AG08395 (cell line): ENCODE measurements at places on chromosomes 3 and 15.
A peak's percentile ranks its signal among the peaks of the same experiment; 100 is the strongest.

DNA sequence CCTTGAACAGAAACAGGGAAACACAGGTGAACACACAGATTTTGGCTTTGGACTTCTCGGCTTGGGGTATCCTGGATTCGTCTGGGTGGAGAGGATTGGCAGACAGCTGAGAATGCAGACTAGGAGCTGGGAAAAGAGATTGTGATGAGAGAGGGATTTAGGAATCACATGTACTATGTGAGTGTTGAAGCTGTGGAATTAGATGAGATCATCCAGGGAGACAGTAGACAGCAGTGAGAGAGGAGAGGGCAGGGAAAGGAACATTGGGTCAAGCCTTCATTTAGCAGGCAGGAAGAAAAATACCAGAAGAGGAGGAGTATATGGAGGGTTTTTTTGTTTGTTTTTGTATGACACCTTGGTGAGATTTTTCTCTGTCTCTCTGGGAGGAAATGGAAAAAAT, 262.1 kb upstream of the TBL1XR1 start:
- DNase-seq, result peak; percentile 56

DNA sequence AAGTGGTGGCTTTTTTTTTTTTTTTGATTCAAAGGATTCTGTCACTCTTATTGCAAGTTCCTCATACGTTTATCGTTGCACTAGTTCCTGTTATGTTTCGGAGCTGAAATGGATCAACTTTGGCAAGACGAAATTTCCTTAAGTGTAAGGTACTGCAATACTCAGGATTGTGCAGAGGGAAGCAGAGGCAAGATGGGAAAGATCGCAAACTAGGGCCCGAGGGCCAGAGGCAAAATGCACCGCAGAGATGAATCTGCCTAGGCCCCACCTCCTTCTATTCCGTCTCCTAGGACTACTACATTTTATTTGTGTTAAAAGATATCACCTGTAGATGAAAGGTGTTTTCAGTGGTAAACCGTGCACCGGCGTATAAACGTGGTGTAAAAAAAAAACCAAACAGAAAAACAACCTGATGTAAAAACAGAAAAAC, 331 bp downstream of the RNU6-1 start:
- DNase-seq, result peak; percentile 35

- DNase-seq, result peak; percentile 51
Observed at GRCh38 chr15:41967506-41968206, 4.7 kb downstream of the EHD4 start.

DNA sequence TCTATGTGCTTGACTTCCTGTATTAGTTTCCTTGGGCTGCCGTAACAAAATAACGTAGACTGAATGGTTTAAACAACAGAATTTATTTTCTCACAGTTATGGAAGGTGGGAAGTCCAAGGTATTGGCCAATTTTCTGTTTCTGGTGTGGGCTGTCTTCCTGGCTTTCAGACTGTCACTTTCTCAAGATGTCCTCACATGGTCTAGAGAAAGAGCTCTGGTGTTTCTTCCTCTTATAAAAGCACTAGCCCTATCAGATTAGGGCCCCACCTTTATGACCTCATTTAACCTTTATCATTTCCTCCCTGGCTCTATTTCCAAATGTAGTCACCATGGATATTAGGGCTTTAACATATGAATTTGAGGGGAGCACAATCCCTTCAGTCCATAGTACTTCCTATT, 54.6 kb downstream of the SPRED1 start:
- DNase-seq, result no peak

DNA sequence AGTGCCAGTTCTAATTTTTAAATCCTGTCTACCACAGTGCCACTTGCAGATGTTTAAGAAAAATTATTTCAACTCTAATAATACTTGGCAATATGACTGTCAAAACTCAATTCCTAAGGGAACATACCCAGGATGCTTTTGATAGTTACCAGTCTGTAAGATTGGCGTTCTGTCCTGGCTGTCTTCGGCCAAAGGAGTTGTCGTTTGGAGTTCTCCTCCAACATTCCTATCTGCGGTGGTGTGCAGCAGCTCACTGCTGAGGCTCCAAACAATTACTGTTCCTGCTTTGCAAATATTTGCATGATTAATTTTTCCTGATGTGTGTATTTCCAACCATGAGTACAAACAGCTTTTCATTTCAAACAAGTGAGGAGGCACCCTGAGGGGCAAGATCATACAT, 330.8 kb upstream of the DPH6 start:
- DNase-seq, result peak; percentile 11

- peak; percentile 75 for DNase-seq
Observed at GRCh38 chr3:158790901-158791589, 10.8 kb upstream of the MFSD1 start.

GRCh38 chr15:33492434-33493052, 181.8 kb downstream of the RYR3 start:
- no peak for DNase-seq

DNA sequence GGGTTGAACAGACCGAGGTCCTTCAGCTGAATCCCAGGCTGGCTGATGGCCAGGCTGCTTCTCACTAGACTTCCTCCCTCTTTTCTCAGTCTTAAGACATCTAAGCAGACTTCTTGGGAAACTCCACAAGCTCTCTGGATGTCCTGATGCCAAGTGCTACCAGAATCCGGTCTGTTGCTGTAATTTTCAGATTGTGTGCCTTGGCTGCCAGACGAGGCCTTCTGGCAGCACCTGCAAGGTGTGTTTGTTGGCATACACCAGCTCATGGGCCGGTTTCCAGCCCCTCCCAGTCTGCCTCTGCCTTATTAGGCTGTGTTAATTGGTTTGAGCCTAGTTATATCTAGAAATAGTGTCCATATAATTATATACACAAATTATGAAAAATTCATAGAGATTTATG, 120.6 kb downstream of the TNIK start:
- no peak for DNase-seq

DNA sequence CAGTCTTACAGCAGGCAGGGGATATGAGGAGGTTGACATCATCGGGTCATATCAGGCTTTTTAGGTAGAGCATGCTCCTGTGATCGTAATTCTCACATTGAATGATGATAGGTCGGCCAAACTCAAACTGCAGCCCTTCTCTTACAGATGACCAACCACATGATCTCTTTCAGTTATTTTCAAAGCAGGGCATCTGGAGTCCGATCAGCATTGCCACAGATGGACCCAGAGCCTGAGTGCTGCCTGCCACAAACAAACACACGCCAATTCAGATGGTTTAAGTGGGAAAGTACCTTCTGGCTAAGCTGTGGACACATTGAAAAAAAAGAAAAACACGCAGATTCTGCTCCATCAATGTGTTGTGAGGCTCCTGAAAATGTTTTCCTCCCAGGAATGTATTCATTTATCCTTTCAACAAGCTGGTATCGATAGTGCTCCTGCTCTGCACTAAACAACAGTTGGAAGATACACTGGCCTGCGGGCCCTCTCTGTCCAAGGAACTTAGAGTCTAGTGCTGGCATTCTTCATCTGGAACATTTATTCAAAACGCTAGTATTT, 31.2 kb downstream of the ARPP21 start:
- DNase-seq, result no peak

DNA sequence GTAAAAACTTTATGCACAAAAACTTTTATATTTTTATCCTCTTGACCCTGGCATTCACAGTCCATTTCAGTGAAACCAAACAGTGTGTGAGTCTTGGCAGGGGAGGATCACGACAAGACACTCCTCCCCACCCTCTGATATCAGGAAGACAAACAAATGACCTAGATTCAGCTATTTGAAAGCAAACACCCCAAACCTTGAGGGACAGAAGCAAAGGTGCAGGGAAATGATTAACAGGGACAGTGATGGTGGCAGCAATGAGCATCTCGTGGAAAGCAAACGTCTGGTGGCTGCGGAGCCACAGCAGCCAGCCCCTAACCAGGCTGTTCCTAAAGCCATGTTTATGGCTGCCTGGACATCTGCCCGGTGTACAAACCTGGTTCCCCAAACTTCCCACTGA, 52.1 kb downstream of the FSIP1 start:
- DNase-seq, result no peak

- DNase-seq, result no peak
Observed at GRCh38 chr15:85402195-85402881, 21.9 kb downstream of the AKAP13 start.

DNA sequence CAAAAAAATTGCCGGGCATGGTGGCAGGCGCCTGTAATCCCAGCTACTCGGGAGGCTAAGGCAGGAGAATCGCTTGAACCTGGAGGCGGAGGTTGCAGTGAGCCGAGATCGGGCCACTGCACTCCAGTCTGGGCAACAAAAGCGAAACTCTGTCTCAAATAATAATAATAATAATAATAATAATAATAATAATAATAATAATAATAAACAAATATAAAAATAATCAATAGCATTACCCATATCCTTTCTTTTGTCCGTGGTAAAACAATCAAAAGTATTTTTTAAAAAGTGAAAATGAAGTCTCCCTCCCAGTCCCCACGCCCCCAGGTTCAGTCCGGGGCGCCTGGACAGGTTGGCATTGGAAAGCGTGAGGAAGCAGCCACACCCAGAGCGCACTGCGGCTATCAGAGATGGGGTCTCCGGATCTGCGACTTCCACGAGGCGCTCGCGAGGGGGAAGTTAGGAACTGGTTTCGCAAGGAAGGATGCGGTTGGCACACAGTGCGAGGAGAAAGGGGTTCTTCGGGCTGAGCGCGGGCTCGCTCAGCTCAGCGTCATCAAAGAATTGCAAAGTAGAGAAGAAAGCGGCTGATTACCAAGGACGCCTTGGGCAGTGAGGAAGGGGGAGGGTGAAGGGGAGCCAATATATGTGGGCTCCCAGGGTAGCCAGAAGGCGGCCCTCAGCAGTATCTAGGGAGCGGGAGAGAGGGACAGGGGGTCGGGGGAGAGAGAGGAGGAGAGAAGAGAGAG, 69.5 kb upstream of the EPHB3 start:
- DNase-seq, result no peak

DNA sequence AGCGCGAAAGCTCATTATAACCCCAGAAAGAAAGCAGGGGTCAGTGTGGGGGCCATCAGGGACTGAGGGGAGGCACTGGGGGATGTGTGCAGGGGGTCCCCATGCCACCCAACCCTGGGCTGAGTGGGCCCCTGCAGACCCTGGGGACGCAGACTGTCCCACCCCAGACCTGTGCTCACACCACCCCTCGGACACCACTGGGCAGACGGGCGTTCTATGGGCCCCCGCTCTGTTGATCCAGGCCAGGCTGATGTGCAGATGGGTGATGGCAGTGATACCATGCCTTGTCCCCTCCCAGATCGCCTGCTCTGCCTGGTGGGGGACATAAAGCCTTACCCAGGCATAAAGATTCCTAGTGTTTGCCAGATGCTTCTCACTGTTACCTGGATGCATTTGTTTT, 259.7 kb upstream of the TLE3 start:
- no peak for DNase-seq

- DNase-seq, result peak; percentile 77
Observed at GRCh38 chr3:141303481-141304223, 64.7 kb upstream of the ZBTB38 start.

GRCh38 chr3:50194128-50194902, 2.9 kb downstream of the GNAT1 start:
- peak; percentile 74 for DNase-seq

DNA sequence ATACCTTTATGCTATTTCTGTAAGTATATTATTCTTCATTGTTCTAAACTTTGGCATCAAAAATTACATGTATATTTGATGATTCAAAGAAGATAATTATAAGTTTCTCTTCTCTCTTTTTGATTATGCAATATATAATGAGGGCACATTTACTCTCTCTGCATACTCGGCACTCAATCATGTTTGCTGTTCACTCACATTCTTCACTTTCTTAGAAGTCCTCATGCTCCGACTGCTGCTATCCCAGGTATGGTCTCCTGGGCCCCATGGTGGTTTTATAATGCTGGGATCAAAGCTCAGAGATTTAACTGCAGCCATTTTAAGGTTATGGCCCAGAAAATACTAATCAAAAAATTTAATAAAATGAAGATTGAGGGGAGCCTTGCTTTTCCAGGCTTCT, 529.7 kb upstream of the IL12A start:
- no peak for DNase-seq

- no peak for DNase-seq
Observed at GRCh38 chr15:65071381-65071811, 3.6 kb upstream of the RASL12 start.

GRCh38 chr3:4021162-4021561, 221.9 kb downstream of the LRRN1 start:
- DNase-seq, result no peak

GRCh38 chr3:174775603-174776002, 83.5 kb upstream of the NAALADL2 start:
- DNase-seq, result no peak

DNA sequence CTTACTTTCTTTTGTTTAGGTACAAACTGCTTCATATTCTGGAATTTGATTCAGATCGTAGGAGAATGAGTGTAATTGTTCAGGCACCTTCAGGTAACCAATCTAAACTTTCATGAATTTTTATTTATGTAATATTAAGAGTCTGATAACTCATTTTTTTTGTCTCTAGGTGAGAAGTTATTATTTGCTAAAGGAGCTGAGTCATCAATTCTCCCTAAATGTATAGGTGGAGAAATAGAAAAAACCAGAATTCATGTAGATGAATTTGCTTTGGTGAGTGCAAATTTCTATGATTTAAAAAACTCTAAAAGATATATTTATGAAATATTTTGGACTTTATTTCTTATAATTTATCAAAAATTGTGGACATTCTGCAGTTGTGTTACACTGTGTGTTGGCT, 75.8 kb downstream of the ATP11B start:
- no peak for DNase-seq

- DNase-seq, result no peak
Observed at GRCh38 chr15:82062479-82063454, 16.9 kb upstream of the MEX3B start.

DNA sequence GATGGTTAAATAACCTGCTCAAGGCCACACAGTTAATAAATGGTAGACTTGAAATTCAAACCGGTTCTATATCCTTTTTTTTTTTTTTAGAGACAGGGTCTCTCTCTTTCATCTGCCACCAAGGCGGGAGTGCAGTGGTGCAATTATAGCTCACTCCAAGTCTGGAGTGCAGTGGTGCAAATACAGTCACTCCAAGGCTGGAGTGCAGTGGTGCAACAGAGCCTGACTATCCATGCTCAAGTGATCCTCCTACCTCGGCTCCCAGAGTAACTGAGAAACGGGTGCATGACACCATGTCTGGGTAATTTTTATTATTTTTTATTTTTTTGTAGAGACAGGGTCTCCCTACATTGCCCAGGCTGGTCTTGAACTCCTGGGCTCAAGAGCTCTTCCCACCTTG, 23.4 kb downstream of the DPP8 start:
- DNase-seq, result no peak

DNA sequence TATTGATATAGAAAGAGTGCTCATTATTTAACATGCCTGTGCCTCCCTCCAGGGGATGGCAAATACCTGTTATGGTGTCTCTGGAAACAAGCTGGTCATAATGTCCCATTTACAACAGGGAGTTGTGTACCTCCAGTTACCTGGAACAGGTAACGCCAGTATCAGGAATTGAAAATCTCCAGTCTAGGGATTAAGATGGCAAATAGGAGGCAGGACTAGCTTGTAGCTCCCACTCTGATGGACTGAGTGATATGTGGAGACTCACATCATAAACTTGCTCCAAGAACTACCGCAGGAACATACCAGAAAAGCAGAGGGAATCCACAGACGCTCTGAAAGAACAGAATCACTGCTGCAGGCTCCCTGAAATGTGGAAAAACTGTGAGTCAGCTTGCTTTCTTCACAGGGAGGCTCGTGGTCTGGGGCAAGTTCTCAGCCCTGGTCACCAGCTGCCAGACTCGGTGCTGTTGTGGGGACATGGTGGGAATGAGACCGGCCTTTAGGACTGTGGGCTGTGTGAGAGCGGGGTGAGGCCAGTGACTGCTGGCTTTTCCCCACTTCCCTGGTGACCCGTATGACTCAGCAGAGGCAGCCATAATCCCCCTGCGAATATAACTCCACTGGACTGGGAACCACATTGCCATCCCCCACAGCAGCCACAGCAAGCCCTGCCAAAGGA, 97.4 kb downstream of the KCNAB1 start:
- DNase-seq, result no peak
